Stimulated activated CD8-positive, alpha-beta memory T cell treated with anti-CD3 and anti-CD28 coated beads, Interleukin-7, amount 100 ng/mL, for 1 hour (primary cell): ENCODE measurements at places on chromosomes 4 and X.

GRCh38 chrX:45696736-45697135 lies 496.1 kb upstream of the DIPK2B start:
- DNase-seq = no peak

DNA sequence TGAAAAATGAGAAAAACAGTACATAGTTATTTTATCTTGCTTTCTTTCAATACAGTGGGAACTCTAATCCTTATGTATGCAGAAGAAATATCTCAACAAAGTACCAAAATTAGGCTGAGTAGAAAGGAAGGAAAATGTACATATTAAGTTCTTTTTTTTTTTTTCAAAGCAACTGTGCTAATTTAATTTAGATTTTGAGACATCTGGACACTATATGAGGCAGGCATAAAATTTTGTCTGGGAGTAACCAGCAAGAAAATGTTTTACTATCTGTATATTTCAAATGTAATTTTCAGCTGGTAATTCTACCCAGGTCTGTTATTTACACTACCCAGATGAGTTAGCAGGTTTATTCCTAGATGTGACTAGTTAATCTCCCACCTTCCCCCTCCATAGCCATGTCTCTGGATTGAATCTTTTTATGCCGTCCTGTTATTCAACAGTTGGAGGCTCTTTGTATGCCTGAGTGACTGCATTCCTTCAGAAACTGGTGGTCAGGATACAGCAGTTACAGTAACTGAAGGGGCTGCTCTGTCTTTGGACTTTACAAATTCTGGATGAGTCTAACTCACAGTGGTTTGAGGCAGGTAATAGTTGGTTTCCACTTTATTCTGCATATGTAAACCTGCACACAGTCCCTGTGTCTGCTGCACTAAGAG lies 633.6 kb downstream of the PCDH18 start:
- DNase-seq = no peak

- DNase-seq = no peak
Observed at GRCh38 chr4:154807042-154807630, 26.1 kb downstream of the RBM46 start.

DNA sequence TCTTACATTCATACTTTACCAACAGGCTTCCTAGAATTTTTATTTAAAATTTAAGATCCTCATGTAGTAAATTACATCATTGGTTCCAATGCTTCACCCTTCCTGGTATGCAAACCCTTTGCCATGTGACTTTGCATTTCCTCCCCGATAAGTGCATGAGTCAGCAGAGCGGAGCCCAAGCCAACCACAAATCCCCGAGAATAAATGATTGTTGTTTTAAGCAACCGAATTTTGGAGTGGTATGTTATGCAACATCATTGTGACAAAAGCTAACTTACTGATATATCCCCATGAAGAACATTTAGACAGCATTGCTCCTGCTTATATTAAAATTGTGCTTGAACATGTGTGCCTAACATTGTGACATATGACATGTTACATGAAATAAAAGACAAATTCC lies 199.4 kb upstream of the DDX53 start:
- DNase-seq = no peak

DNA sequence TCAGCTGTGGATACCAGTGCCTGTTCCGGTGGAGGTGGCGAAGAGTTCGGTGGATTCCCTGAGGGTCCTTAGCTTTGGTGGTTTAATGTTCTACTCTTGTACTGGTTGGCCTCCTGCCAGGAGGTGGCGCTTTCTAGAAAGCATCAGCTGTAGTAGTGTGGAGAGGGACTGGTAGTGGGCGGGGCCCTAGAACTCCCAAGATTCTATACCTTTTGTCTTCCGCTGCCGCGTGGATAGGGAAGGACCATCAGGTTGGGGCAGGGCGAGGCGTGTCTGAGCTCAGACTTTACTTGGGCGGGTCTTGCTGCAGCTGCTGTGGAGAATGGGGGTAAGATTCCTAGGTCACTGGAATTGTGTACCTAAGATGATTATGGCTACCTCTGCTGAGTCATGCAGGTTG lies 390.3 kb downstream of the FAM47A start:
- no peak for DNase-seq

GRCh38 chr4:146975527-146975926 lies 29.9 kb upstream of the TTC29 start:
- no peak for DNase-seq

- DNase-seq = no peak
Observed at GRCh38 chrX:46733226-46733625, 25.7 kb downstream of the SLC9A7 start.

DNA sequence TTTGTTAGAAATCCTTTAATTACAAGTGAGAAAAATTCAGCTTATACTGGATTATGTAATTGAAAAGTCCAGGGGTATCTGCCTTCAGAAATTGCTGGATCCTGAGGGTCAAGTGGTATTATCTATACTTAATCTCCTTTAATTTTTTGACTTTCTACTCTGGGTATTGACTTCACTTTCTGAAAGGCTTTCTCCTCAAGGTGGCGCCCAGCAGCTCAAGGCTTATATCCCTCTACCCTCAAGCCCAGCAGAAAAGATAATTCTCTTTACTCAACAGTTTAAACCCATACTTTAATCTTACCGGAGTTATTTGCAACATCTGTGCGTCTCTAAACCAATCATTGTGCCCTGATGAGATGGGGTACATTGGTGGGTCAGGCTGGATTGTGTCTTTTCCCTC lies 129.5 kb downstream of the LARP7 start:
- no peak for DNase-seq

DNA sequence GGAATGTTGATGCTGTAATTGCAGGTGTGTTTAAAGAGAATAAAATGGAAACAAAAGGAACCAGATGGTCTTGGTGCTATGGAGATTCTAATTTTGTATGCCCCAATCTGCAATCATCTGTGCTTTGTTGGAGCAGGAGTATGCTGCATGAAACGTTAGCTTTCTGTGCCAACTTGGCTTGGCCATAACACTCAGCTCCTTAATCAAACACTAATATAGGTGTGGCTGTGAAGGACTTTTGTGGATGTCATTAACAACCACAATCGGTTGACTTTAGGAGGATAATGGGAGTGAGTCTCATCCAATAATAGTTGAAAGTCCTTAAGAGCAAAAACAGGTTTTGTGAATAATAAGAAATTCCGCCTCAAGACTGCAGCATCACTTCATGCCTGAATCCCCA lies 399.2 kb downstream of the NLGN4X start:
- DNase-seq = no peak

- DNase-seq = no peak
Observed at GRCh38 chr4:1109898-1110506, 3.4 kb downstream of the RNF212 start.
